RWPE2 (cell line): ENCODE measurements at places on chromosomes 1 and 21.

DNA sequence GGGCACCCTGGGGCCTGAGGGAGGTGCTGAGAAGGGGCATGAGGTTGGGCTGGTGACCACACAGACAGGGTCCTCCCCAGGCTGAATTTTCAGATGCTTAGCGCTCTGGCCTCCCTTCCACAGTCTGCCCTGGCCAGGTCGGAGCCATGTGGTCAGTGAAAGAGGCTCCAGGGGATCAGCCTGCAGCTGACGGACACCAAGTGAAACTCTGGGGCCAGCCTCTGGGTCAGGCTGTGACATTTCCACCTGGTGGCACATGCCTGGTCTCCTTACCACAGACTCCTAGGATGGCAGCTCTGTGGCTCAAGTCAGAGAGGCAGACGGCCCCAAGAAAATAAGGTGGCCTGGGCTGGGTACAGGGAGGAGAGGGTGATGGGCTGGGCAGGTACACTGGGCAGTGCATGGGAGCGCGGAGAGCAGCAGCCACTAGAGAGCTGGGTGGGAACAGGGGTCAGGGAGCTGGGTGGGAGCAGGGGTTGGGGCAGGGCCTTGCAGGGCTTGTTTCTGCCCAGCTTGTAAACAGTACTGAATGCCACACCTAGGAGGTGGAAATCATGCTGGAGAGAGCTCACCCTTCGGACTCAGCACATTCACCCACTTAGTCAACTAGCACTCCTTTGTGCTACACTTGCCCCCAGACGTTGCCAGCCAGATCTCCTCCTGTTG is 20.7 kb upstream of the ADARB1 start:
- no peaks in the 10 kb centered on the region for H3K4me1 ChIP-seq
- no peaks in the 10 kb centered on the region for H3K27me3 ChIP-seq
- no peak overlapping the region for H3K4me3 ChIP-seq
- no peaks in the 10 kb centered on the region for H3K36me3 ChIP-seq

DNA sequence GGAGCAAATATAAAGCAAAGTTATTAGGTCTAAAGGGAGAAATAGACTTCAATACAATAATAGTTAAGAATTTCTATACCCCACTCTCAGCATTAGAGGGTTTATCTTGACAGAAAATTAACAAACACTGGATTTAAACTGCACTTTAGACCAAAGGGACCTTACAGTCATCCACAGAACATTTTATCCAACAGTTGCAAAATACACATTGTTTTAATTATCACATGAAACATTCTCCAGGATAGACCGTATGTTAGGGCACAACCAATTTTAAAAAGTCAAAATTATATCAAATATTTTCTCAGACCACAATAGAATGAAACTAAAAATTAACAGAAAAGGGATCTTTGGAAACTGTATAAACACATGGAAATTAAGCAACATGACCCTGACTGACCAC is 384.5 kb upstream of the C1orf87 start:
- DNase-seq: no peak
- no peak overlapping the region for H3K27ac ChIP-seq
- H3K4me3 ChIP-seq: no peak overlapping the region

GRCh38 chr1:157963713-157964112 is 29.7 kb upstream of the KIRREL1 start:
- H3K4me3 ChIP-seq: no peak overlapping the region
- H3K27me3 ChIP-seq: no peaks in the 10 kb centered on the region
- H3K4me1 ChIP-seq: peaks cover 15% of the 10 kb centered on the region
- H3K27ac ChIP-seq: no peak overlapping the region
- no peaks in the 10 kb centered on the region for H3K36me3 ChIP-seq

DNA sequence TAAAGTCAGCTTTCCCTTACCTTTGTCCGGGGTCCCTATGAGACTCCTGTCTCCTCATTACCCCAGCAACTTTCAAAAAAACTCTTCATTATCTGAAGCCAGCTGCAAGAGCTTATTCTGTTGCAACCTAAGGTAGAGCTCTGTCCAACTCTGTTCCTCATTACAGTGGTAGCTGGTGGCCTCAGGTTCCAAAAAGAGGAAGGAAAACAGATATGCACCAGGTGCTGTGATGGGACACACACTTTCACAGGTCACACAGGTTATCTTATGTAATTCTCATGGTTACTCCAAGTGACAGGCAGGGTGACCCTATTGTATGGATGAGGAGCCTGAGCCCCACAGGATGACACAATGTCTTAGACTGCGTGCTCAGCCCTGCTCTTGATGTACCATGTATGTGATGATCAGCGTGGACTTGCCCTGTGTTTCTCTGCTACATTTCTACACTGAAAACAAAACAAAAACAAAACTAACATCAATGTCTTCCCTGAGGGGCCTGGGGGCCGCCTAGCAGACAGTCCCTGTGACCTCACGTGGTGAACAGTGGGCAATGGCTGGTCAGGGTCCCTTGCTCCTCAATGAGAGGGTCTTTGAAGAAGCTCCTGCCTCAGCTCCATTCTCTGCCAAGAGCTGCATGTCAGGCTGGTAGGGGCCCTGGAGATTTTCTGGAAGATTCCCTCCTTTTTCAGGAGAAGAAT is 9.7 kb upstream of the TENT5C start:
- H3K27me3 ChIP-seq: no peaks in the 10 kb centered on the region
- H3K4me3 ChIP-seq: no peak overlapping the region
- no peaks in the 10 kb centered on the region for H3K36me3 ChIP-seq
- no peaks in the 10 kb centered on the region for H3K4me1 ChIP-seq

GRCh38 chr21:37369307-37369854 is 2.8 kb downstream of the DYRK1A start:
- peaks cover 50% of the 10 kb centered on the region for H3K4me1 ChIP-seq
- H3K36me3 ChIP-seq: no peaks in the 10 kb centered on the region
- peak overlapping the region; percentile 90 for H3K27ac ChIP-seq
- peak overlapping the region; percentile 83 for H3K4me3 ChIP-seq
- H3K27me3 ChIP-seq: no peaks in the 10 kb centered on the region

- H3K27ac ChIP-seq: no peak overlapping the region
- H3K4me1 ChIP-seq: no peaks in the 10 kb centered on the region
- H3K4me3 ChIP-seq: no peak overlapping the region
- DNase-seq: no peak
These were observed 52.1 kb downstream of the CD34 start for GRCh38 chr1:207858806-207859205.
